ENCODE measurements at places on chromosomes 5 and 9. TPM values are rescaled to one million over a fixed set of nuclear protein-coding genes. Genes with fewer than 3 reads are reported as not detected.

PRDM9 gene
- polyA plus RNA-seq, result not detected

MYORG gene
- polyA plus RNA-seq, result 0.55 TPM

NR4A3 gene
- 0.17 TPM for polyA plus RNA-seq

HACD4 gene
- polyA plus RNA-seq, result 7.9 TPM

- H3K27ac ChIP-seq, result no peak overlapping the region
- no peak overlapping the region for H3K4me3 ChIP-seq
- H3K4me1 ChIP-seq, result no peaks in the 10 kb centered on the region
- no peak for DNase-seq
- no peaks in the 10 kb centered on the region for H3K27me3 ChIP-seq
Measured at GRCh38 chr5:148012801-148013200, 51.0 kb upstream of the SPINK5 start.

DNA sequence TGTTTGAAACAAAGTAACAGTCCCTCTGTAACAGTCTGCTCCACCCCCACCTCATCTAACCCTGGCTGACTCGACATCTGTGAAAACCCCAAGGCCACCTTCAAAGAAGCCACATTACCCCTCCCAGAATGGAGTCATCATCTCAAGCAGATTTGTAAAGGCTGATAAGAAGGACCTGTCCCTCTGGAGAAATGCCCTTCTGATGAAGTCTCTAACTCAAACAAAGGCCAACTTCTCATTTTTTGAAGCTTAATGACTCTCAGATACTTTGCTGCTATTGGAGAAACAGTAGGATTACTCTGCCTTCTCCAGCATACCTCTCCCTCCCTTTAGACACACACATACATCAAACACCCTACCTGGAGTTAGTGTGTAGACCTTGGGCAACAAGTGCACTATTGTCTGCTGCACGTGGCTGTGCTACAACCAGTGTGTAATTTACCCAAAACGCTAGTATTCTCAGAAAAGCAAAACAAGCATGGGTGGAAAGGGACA, 5.3 kb upstream of the SUSD1 start:
- peak; percentile 68 for DNase-seq
- no peaks in the 10 kb centered on the region for H3K36me3 ChIP-seq
- H3K4me3 ChIP-seq, result no peak overlapping the region
- peaks cover 55% of the 10 kb centered on the region for H3K4me1 ChIP-seq
- H3K27me3 ChIP-seq, result no peaks in the 10 kb centered on the region
- no peak overlapping the region for H3K27ac ChIP-seq

FST gene
- 0.16 TPM for polyA plus RNA-seq

- DNase-seq, result no peak
- H3K36me3 ChIP-seq, result no peaks in the 10 kb centered on the region
- H3K27me3 ChIP-seq, result no peaks in the 10 kb centered on the region
- H3K27ac ChIP-seq, result no peak overlapping the region
- no peaks in the 10 kb centered on the region for H3K4me1 ChIP-seq
Measured at GRCh38 chr5:81359108-81359507, 34.8 kb downstream of the ACOT12 start.

- no peaks in the 10 kb centered on the region for H3K36me3 ChIP-seq
- no peaks in the 10 kb centered on the region for H3K4me1 ChIP-seq
- H3K27ac ChIP-seq, result no peak overlapping the region
Measured at GRCh38 chr5:109307951-109308350, 101.8 kb downstream of the PJA2 start.

GRCh38 chr5:131825404-131826013, 28.7 kb upstream of the FNIP1 start:
- H3K27me3 ChIP-seq, result no peaks in the 10 kb centered on the region
- H3K27ac ChIP-seq, result no peak overlapping the region
- H3K4me3 ChIP-seq, result no peak overlapping the region
- DNase-seq, result no peak

IL4 gene
- polyA plus RNA-seq, result not detected

GRCh38 chr5:149400304-149400703, 21.2 kb upstream of the IL17B start:
- no peaks in the 10 kb centered on the region for H3K4me1 ChIP-seq
- no peaks in the 10 kb centered on the region for H3K36me3 ChIP-seq
- H3K27ac ChIP-seq, result no peak overlapping the region
- no peaks in the 10 kb centered on the region for H3K27me3 ChIP-seq
- no peak overlapping the region for H3K4me3 ChIP-seq

DNA sequence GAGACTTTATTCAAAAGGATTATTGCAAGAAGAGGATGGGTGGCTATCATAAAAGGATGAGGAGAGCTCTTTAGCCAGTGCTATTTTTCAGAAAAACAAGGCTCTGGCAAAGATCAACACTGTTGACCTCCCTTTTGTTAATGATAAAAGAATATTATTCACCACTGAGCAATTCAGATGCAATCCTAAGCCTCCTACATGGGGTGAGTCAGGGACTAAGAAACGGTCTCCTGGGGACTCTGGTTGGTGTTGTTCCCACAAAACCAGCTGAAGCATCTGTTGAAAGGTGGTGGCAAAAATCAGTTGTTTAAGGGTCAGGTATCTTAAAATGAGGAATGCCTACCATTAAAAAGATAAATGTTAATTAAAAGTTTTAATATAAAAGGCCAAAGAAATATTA, 7.7 kb upstream of the GCNT1 start:
- H3K4me1 ChIP-seq, result peaks cover 10% of the 10 kb centered on the region
- no peak overlapping the region for H3K27ac ChIP-seq

DNA sequence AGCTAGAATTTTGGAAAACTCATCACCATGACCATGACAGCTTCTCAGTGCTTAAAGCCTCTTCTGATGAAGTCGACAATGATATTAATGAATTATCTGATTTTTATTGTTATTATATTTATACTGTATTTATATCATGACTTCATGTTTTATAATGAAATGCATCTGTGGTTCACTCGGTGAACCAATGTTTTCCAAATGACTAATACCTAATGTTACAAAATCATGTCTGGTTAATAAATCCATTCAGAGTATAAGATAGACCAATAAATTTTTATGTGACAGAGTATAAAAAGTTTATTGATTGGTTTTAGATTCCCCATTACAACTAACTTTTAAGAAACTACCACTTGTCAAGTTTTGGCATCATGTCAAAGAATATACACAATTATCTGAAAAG, 416.5 kb downstream of the MLLT3 start:
- H3K27ac ChIP-seq, result no peak overlapping the region
- H3K4me3 ChIP-seq, result no peak overlapping the region

C9 gene
- polyA plus RNA-seq, result not detected

- DNase-seq, result no peak
- H3K27me3 ChIP-seq, result no peaks in the 10 kb centered on the region
- H3K4me3 ChIP-seq, result no peak overlapping the region
- no peak overlapping the region for H3K27ac ChIP-seq
- H3K4me1 ChIP-seq, result no peaks in the 10 kb centered on the region
- H3K36me3 ChIP-seq, result no peaks in the 10 kb centered on the region
Measured at GRCh38 chr9:16265688-16266087, 604.8 kb downstream of the BNC2 start.

PCDHB10 gene
- not detected for polyA plus RNA-seq

DNA sequence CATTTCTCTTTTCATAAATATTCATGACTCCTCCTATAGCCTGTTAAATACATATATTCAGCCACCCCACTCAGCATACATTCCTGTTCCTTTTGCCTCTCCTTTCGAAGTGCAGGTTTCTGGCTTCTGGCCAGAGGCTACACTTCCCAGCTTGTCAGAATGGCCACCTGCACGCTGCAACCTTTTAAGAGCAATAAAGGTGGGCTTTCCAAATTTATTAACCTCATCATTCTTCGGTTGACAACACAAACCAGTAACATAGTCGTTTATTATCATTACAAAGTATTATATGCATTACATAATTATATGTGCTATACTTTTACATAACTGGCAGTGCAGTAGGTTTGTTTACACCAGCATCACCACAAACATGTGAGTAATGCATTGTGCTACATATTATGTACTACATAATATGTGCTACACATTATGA, 16.5 kb upstream of the TMEM171 start:
- H3K4me1 ChIP-seq, result no peaks in the 10 kb centered on the region
- no peak overlapping the region for H3K27ac ChIP-seq

AP3B1 gene
- 30.0 TPM for polyA plus RNA-seq

- no peaks in the 10 kb centered on the region for H3K27me3 ChIP-seq
- peaks cover 34% of the 10 kb centered on the region for H3K4me1 ChIP-seq
- no peak for DNase-seq
- no peaks in the 10 kb centered on the region for H3K36me3 ChIP-seq
- no peak overlapping the region for H3K4me3 ChIP-seq
- H3K27ac ChIP-seq, result no peak overlapping the region
Measured at GRCh38 chr5:154046486-154046885, 7.7 kb downstream of the MFAP3 start.

DNA sequence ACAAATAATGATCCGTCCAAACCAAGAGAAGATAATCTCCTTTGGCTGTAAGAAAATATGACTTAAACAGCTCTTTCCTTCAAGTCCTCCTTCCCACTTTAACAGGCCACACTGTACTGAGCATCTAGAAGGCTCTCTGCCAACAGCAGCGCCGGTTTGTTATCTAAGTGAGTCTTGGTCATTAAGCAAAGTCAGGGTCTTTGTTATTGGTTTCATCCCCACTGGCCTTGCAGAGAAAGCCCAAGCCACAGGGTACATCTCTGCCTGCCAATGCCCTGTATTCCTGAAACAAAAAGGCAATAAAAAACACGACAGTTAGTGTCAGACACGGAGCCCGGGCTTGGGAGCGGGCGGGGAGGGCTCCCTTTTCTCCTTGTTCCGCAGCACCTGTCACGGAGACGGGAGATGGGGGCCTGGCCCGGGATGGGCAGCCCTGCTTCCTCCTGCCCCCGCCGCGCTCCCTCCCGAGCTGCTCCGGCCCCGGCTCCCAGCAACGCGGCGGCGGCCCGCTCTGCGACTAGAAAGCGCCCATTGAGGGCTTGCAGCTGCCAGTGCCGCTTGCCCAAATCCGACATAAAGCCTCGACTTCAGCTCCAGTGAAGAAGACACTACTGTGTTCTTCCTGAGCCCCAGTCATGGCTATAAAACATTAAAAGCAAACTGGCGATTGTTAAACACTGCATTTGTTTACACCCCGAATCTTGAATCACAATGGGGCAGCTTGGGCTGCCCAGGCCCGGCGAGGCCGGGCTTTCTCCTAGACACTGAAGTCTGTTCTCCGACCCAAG, 28.1 kb upstream of the PIK3R1 start:
- no peaks in the 10 kb centered on the region for H3K36me3 ChIP-seq
- no peak for DNase-seq
- no peak overlapping the region for H3K4me3 ChIP-seq
- no peaks in the 10 kb centered on the region for H3K27me3 ChIP-seq
- no peak overlapping the region for H3K27ac ChIP-seq

GRCh38 chr5:60136841-60137240, 243.3 kb upstream of the PDE4D start:
- no peak for DNase-seq
- H3K4me3 ChIP-seq, result no peak overlapping the region
- H3K4me1 ChIP-seq, result no peaks in the 10 kb centered on the region
- no peaks in the 10 kb centered on the region for H3K27me3 ChIP-seq

- no peaks in the 10 kb centered on the region for H3K4me1 ChIP-seq
- H3K4me3 ChIP-seq, result no peak overlapping the region
- H3K36me3 ChIP-seq, result no peaks in the 10 kb centered on the region
- no peak for DNase-seq
- H3K27ac ChIP-seq, result no peak overlapping the region
Measured at GRCh38 chr9:74412236-74412979, 84.7 kb upstream of the RORB start.

ZNF367 gene
- polyA plus RNA-seq, result 0.39 TPM

DNA sequence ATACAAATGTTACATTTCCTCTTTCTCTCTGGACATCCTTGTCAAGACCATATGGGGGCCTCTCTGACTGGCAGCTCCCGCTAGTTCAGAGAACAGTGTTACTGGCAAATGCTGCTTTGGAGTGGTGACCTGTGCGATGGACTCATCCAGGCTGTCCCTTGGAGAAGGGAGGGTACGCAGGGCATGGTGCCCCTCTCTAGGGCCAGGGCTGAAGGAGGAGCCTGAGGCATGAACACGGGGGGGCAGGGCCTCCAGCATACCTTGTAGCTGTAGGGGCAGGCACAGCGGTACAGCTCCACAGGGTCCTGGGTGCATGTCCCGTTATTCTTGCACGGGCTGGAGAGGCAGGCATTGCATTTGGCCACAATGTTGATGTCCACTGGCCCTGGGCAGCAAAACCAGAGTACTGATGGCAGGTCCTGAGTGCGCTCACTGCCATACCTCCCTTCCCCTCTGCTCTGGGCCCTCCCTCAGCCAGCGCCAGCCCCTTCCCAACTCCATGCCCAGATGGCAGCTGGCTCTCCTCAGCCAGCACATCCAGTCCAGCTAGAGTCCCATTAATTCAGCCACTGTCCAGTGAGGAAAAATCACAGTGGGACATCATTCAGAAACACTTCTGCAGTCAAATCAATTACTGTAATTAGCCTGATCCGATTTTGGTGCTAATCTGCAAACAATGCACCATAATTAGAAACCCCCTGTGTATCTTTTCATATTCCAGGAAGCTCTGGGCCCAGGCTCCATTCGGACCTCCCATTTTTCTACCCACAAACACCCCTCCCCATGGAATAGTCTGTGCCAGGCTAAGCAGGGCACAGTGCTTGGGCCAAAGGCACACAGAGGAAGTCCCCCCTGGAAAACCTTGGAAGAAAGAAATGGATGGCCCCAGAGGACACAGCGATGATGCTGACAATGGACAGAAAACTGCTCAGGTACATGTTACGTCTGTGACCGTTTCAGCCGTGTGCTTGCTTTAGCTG, 128.8 kb upstream of the PANK3 start:
- H3K4me1 ChIP-seq, result no peaks in the 10 kb centered on the region
- no peak overlapping the region for H3K27ac ChIP-seq
- no peaks in the 10 kb centered on the region for H3K27me3 ChIP-seq
- H3K36me3 ChIP-seq, result no peaks in the 10 kb centered on the region

- H3K4me1 ChIP-seq, result no peaks in the 10 kb centered on the region
- H3K27me3 ChIP-seq, result no peaks in the 10 kb centered on the region
- no peaks in the 10 kb centered on the region for H3K36me3 ChIP-seq
- no peak for DNase-seq
- no peak overlapping the region for H3K27ac ChIP-seq
Measured at GRCh38 chr5:9888501-9888901, 258.4 kb upstream of the TAS2R1 start.

- no peak overlapping the region for H3K4me3 ChIP-seq
- H3K27me3 ChIP-seq, result no peaks in the 10 kb centered on the region
- no peak for DNase-seq
- H3K27ac ChIP-seq, result no peak overlapping the region
- H3K36me3 ChIP-seq, result no peaks in the 10 kb centered on the region
Measured at GRCh38 chr9:27347889-27348288, 50.9 kb upstream of the EQTN start.

DNA sequence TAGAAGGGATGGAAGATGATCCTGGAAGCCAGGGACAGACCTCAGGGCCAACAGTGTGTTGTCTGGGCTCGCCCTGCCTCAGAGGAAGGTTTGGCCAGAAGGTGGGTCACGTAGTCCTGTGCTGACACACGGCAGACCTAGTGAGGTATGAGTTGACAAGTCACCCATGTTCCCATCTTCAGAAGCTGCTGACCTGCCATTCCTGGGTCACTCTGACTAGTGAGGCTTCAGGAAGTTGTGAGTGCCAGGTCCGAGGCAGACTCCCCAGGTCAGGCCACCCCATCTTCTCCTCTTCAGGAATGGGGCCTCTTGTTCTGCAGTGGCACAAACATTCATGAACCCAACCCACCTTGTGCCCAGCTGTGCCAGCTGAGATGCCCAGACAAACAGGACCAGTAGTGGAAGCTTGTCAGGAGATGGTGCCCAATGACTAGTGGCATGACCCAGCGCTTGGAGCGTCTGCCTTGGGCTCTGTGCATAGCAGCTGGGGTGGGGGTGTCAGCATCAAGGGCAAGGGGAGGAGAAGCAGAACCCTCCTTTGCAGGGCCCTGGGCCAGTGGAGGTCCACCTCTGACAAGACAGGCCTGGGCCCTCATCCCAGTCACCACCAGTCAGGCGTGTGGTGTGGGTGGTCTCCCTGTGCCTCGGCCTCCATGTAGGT, 16.8 kb upstream of the ANGPTL2 start:
- no peaks in the 10 kb centered on the region for H3K4me1 ChIP-seq
- no peak overlapping the region for H3K27ac ChIP-seq
- H3K27me3 ChIP-seq, result no peaks in the 10 kb centered on the region
- DNase-seq, result no peak

All from CD4-positive, alpha-beta memory T cell (primary cell).